ENCODE measurements at places on chromosomes 16 and 17.
A peak's percentile ranks its signal among the peaks of the same experiment; 100 is the strongest.

GRCh38 chr16:53372992-53373871, 61.0 kb upstream of the RBL2 start:
- peaks cover 7% of the 10 kb centered on the region for H3K4me1 ChIP-seq
- H3K27me3 ChIP-seq, result peaks cover 79% of the 10 kb centered on the region
- no peaks in the 10 kb centered on the region for H3K36me3 ChIP-seq
- no peak for DNase-seq

DNA sequence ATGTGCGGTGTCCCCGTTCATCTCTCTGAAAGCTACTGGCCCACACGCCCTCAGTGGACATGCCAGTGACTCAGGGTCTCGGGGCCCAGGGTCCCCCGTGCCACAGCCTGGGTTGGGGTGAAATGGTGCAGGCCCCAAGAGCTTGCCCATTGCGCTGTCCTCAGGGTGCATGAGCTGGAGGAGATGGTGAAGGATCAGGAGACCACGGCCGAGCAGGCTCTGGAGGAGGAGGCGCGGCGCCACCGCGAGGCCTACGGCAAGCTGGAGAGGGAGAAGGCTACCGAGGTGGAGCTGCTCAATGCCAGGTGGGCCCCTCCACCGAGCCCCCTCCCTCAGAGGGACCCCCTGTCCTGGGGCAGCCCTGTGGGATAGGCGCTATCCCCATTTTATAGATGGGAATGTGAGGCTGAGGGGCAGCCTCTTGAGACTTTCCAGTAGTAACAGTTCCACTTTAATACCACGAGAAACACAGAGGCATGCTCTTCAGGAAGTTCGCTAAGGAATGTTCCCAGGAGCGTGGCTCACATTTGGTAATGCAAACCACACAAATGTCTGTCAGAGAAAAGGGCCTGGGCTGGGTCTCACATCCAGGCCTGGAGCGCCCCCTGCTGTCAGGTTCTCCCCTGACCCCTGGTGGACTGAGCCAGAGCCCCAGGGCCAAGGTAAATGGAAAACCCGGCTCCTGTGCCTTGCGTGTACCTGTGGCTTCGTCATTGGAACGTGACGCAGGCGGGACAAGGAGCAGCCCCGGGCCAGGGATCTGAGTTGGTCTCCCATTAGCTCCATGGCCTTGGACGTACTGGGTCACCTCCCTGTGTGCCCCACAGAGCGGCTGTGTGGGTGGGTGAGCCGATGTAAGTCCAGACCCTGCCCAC, 133.7 kb downstream of the RAB11FIP4 start:
- H3K4me1 ChIP-seq, result peaks cover 3% of the 10 kb centered on the region
- no peak overlapping the region for H3K27ac ChIP-seq
- H3K4me3 ChIP-seq, result no peak overlapping the region
- DNase-seq, result peak; percentile 83

DNA sequence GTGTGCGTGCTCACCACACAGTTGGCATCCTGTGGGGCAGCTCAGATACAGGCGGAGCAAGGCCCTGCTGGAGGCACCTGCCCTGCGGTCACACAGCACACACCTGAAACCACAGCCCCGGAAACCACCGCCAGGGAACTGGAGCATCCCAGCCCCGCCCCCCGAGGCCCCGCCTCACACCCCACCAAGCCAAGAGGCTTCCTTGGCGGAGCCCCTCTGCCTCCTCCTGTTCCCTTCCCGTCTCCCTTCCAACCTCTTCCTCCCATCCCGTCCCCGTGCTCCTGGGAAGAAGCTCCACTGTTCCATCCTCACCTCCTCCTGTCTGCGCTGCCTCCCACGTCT, 205.5 kb downstream of the NTN1 start:
- no peak overlapping the region for H3K27ac ChIP-seq
- no peak overlapping the region for H3K4me3 ChIP-seq
- no peaks in the 10 kb centered on the region for H3K4me1 ChIP-seq
- H3K27me3 ChIP-seq, result no peaks in the 10 kb centered on the region
- DNase-seq, result no peak
- no peaks in the 10 kb centered on the region for H3K36me3 ChIP-seq

DNA sequence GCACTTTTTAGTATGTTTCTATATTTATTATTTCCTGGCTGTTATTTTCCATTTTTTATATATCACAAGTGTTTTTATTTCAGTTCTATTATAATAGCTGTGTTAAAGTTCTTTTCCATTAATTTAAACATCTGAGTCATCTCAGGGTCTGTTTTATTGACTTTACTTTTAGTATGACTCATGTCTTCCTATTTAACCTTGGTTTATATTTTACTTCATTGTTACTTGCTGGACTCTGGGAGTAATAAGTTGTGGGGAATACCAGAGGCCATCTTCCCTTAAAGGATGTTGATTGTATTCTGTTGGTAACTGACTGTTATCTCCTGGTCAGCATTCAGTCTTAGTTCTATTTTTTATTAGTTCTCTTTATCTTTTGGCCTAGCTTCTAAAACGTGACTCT, 1508.2 kb downstream of the CDH11 start:
- H3K4me3 ChIP-seq, result no peak overlapping the region
- peaks cover 8% of the 10 kb centered on the region for H3K27me3 ChIP-seq
- no peak overlapping the region for H3K27ac ChIP-seq

GRCh38 chr17:77279448-77280303, 138.9 kb downstream of the SEC14L1 start:
- H3K4me1 ChIP-seq, result peaks cover 15% of the 10 kb centered on the region
- H3K4me3 ChIP-seq, result no peak overlapping the region
- no peak for DNase-seq
- H3K36me3 ChIP-seq, result no peaks in the 10 kb centered on the region
- peaks cover 4% of the 10 kb centered on the region for H3K27me3 ChIP-seq
- H3K27ac ChIP-seq, result no peak overlapping the region

DNA sequence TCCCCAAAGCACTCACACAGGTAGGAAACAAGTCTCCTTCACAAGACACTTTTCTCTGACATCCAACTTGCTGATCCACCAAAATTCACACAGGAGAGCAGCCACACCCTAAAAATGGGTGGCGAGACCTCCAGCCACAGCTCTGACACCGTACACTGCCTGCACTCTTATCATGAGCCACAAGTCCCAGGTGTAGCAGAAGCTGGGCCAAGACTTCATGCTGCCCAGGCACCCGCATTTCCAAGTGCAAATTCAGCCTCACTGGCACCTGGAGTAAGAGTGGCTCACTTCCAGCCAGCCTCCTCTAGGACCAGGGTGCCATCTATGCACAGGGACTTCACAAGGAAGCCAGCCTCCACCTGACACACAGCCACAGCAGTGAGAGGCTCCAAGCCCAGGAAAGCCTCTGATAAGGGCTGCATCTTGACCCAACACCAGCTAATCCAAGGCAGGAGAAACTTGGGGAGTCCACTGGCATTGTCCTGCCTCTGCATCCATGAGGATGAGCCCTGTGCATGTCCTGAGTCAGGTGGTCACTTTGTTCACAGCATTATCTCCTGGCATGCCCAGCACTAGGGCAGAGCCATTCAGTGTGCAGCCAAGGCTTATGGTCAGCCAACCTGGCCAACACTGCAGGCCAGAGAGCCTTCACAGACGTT, 2.6 kb upstream of the ZNF768 start:
- peak overlapping the region; percentile 100 for H3K27ac ChIP-seq
- peaks cover 46% of the 10 kb centered on the region for H3K4me1 ChIP-seq
- no peak for DNase-seq
